ENCODE measurements at places on chromosomes 6 and 20. TPM values are rescaled to one million over a fixed set of nuclear protein-coding genes. Genes with fewer than 3 reads are reported as not detected.

GRCh38 chr6:155455766-155456165, at the start of gene NOX3:
NOX3 (minus strand) TSS chr6:155455839; CDS start chr6:155455800, 39 bp downstream.
- no peak for DNase-seq

GRCh38 chr20:11271319-11271718, 597.5 kb upstream of the JAG1 start:
- no peak for DNase-seq

DNA sequence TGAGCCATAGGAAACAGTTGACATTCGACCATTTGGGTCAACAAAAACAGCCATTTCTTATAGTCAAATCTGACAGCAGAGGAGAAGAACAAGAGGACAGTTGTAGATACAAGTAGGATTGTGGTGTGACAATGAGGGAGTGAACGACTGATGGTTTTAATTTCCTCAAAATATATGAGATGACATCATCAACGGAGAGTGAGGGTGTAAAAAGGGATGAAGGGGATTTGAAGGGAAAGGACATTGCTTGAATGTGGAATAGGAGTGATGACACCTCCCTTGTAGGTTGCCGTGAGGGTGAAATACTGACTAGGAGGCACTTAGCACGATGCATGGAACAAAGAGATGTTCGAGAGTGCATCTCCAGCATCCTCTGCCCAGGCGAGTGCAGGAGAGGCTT, 499.8 kb upstream of the CHD6 start:
- no peak for DNase-seq

DNA sequence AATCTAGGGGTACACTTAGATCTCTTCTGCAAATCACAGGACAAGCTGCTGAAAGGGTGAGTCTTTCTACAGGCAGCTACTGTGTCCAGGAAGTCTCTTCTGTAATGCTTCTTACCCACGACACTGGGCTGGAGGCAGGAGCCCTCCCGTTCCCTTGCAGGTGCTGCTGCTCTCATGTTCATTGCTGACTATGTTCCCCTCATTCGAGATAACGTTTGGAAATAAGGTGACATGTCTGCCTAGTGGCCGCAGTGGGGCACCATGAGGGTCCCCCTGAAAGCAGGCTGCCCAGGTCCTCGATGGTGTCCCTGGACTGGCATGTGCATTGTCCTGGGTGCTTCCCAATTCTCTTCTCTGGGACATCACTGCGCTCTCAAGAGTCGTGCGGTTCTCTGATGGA, 74.7 kb downstream of the SYNJ2 start:
- no peak for DNase-seq

SLC22A16 gene
- not detected for total RNA-seq

GNRH2 gene
- total RNA-seq: 87.1 TPM

FNDC1 gene
- total RNA-seq: not detected

KCNK5 gene
- total RNA-seq: 14.7 TPM
